ENCODE measurements at places on chromosomes 11 and 22. TPM values are rescaled to one million over a fixed set of nuclear protein-coding genes. Genes with fewer than 3 reads are reported as not detected.
A peak's percentile ranks its signal among the peaks of the same experiment; 100 is the strongest.

- DNase-seq = no peak
These were observed 36.4 kb upstream of the MUC5AC start for GRCh38 chr11:1121331-1121812.

- no peak for DNase-seq
These were observed 2.4 kb upstream of the MUC2 start for GRCh38 chr11:1072116-1072820.

- no peak for DNase-seq
These were observed at the start of gene OR52B4 for GRCh38 chr11:4368286-4368685. OR52B4 (minus strand) TSS chr11:4368386; CDS start chr11:4368295, 91 bp downstream.

Gene C11orf16
- total RNA-seq = not detected

DNA sequence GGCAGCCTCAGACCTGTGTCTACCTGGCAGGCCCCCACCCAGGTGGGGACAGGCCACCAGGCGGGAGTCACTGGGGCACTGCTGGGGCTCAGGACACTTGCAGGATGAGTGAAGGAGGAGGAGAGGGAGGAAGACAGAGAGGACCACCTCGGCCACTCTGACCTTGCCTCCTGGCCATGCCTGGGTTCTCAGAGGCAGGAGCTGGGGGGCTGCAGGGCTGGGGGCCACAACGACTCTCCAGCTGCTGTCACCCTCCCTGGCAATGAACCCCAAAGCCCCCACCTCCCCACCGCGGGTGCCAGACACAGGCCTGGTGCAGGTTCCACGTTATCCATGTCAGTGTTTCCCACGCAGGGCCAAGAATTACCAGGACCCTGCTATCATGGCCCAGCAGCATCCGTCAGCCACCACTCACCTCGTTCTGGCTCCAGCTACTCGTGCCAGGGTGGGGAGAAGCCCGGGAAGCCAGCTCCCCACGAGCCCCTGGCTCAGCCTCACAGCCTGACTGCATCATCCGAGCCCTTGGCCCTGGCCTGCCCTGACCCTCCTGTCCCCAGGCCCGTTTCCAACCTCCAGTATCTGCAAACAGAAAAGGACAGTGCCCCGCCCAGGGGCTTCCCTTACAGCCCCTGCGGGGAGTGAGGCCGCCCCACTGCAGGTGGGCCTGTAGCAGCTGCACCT, 62.4 kb downstream of the BRD1 start:
- DNase-seq = no peak

DNA sequence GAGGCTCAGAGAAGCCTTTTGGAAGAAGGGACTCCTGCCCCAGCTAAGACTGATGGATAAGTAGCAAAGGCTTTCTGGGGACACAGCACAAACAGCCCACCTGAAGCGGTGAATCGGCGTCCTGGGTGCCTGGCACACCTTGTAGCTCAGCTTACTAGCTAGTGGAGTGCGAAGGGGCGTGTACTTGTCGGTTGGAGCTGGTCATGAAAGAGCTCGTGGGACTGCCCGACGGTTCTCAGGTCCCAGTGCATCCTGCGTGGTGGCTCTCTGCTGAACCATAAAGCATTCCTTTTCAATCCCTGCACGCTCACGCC, 690 bp upstream of the UVRAG start:
- no peak for DNase-seq

Gene KRTAP5-2
- not detected for total RNA-seq

DNA sequence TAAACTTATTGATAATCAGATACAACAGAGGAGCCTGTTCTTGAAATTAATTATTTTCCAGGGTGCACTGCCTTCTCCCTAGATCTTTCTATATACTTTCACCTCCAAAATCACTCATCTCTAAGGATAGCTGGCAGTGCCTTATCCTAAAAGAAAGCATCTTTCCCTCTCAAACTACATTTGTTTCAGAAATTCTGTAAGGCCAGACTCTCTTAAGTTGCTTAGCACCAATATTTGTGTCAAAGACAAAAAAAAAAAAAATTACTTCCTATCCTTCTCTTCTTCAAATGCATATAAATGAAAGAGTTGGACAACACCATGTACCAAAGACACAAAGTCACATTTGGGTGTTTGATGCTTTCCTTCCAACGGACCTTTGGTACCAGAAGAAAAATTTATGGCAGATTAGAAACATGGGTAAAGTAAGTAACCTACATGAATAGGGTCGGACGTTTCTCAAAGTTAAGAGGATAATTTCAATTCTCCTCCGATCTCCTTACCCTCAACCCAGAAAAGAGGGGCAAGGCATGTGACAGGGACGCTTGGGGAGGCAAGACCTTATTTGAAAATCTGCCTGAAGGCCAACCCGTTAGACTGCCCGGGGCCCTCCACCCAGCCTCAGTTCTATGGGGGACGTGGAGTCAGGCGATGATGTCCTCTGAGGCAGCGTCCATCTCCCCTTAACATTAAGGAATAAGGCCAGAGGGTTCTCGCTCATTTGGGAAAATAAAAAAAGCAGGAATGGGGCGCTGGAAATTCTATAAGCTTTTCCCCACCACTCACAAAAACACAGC, 66.3 kb downstream of the ETS1 start:
- peak; percentile 42 for DNase-seq

- peak; percentile 84 for DNase-seq
These were observed 472 bp downstream of the APOA5 start for GRCh38 chr11:116791002-116791812.

- no peak for DNase-seq
These were observed 98.3 kb downstream of the NCAM1 start for GRCh38 chr11:113059548-113059947.

Gene VWCE
- total RNA-seq = 6.6 TPM

Gene TECTA
- 0.07 TPM for total RNA-seq

Gene KLHL35
- total RNA-seq = 0.14 TPM
